ENCODE measurements at places on chromosomes 4 and X.

- no peak for DNase-seq
Measured at GRCh38 chr4:8763966-8764901, 107.4 kb downstream of the HMX1 start.

DNA sequence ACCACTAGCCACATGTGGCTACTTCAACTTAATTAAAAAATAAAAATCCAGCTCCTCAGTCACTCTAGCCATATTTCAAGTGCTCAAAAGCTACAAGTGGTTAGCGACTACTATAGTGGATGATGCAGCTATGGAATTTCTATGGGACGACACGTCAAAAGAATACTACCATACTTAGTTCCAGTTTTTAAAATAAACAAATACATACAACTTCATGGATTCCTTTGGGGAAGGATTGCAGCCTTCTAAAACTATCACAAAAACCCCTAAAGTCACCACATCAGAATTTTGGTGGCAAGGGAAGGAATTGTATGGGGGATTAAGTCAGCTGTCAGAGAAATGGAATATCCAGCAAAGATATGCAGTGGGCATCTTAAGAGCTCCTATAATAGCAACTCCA is 6.5 kb downstream of the ZNF280C start:
- DNase-seq = no peak

- no peak for DNase-seq
Measured at GRCh38 chrX:119218198-119218597, 17.9 kb upstream of the PGRMC1 start.

DNA sequence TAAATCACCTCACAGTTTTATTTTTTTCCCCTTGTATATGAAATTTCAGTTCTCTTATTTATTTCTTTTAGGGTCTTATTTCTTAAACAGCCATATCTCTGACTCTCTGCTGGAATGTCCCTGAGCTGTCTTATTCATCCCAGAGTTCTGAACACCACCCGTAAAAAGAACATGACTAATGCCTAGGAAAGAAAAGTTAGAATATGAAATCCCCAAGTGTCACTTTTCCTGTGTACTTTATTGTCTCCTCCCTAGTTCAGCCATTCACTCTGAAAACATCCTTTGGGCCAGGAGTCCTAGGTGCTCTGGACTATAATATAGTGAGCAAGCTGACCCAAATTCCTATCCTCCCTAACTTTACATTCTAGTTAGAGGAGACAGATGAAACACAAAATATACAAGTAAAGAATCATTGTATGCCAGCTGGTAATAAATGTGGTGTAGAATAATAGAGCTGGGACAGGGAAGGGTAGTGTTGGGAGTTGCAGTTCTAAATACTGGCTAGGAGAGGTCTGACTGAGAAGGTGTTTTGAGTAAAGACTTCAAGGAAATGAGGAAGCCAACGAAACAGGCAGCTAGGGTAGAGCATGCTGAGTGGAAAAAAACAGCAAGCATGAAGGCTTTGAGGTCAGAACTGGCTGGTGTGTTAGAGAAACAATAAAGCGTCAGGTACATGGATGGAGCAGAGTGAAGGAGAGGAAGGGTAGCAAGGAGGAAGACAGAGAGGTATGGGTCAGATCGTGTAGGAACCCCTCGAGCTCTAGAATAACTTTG is 40.6 kb upstream of the FTHL17 start:
- DNase-seq = no peak

DNA sequence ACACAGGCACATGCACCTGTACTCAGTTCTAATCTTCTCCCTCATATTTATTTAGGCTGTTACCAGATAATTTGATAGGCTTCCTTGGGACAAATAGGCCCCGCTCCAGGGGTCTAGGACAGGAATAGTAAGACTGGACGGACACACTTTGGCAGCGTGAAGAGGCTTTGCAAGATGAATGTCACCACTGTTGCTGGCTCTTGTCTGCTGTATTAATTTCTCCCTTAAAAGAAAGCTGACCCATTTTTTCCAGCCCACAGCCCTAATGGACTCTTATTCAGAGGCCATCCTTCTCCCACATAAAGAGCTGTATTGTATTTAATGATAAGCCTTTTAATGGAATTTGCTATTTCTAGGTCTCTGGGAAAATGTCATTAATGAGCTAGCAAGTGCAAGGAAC is 18.0 kb downstream of the FAM184B start:
- DNase-seq = no peak

DNA sequence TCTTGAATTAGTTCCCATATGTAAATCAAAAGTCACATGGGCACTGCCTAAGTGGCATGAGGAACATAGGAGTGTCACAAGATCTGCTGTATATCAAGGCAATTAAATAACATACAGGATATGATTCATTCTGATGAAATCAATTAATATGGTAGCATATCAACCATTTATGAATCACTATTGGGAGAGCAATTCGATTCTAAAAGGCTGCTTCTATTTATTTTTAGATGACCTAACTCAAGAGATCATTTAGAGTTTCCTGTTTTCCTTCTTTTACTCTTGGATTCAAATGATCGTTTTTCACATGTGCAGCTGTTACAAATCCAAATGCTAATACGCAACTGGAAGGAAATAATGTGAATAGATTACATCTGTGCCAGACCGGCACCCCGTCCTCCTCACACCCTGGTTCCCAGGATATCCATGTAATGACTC is 81.9 kb downstream of the HCCS start:
- DNase-seq = no peak

- DNase-seq = no peak
Measured at GRCh38 chrX:30864383-30864785, 24.7 kb downstream of the TAB3 start.

GRCh38 chr4:110886270-110886669 is 263.4 kb upstream of the PITX2 start:
- DNase-seq = no peak

GRCh38 chr4:82774711-82775171 is 23.9 kb downstream of the SCD5 start:
- DNase-seq = no peak

DNA sequence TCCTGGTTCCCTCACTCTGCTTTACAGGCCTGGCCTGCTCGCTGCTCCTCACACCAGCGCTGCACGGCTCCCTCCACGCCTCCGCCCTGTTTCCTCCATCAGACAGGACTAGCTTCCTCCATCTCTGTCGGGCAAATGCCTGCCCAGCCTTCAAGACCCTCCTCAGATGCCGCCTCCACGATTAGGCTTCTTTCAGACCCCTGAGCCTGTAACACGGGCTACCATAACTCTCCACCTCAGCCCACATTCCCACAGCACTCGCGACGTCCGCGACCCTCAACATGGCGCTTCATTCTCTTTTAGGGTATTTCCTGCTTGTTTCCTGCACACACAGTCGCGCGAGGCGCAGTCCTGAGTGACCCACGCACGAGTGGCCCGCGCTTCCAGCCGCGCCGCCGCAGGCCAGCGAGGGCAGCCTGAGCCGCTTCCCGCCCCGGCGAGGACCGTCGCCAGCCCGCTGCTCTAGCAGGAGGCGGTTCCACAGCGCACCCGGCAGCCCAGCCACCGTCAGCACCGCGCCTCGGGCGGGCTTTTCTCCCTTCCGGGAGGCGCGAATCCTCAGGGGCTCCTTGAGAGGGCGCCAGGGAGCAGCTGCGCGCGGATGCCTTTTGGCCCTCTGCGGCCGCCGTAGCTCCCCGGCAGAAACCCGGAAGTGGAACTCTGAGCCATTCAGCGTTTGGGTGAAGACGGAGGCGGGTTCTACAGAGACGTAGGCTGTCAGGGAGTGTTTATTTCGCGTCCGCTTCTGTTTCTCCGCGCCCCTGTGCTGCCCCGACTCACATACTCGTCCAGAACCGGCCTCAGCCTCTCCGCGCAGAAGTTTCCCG is at the start of gene FRG1:
Gene FRG1 (plus strand): TSS at position 695 of the 827 bp plus-strand sequence. CDS start 138 bp downstream, outside the sequence.
- no peak for DNase-seq

DNA sequence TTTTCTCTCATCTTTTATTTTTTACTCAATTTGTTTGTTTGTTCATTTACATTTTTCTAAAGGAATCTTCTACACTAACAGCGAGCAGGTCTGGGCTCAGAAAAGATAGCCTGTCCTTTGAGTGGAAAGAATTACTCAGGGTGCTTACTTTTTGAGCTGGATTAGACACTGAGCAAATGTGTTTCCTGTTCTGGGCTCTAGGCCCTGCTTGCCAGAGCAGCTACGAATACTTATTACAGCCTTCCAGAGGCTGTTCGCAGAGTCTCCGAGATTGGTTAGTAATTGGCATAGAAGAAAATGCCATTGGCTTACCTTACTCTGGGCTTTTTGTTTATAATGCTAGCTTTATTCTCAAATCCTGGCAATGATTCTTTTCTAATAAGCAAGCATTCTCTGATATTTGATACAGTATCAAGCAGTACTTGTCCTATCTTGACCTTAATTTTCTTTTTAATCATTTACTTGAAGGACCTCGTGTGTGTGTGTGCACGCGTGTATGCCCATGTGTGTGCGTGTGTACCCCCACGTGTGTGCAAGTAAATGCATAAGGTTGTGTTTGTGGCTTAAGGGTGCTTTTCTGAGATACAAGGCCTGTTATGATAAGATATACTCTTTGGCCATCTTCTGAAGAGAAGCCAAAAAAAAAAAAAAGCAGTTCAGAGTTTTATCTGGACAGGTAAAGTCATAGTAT is 76.2 kb upstream of the GRXCR1 start:
- no peak for DNase-seq

DNA sequence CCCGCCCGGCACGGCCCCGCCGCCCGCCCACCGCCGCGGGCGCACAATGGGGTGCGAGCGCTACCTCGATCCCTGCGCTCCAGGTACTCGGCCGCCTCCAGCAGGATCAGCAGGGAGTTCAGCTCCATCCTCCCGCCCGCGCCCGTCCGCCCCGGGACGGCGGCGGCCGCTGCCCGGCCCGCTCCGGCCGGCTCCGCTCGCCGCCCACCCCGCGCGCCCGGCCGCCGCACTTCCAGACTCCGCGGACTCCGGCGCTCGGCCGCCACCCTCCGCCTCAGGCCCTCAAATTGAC is at the start of gene MXD4:
Gene MXD4 (minus strand): TSS at position 257 of the 292 bp plus-strand sequence. CDS start 129 bp downstream, at position 128.
- no peak for DNase-seq

DNA sequence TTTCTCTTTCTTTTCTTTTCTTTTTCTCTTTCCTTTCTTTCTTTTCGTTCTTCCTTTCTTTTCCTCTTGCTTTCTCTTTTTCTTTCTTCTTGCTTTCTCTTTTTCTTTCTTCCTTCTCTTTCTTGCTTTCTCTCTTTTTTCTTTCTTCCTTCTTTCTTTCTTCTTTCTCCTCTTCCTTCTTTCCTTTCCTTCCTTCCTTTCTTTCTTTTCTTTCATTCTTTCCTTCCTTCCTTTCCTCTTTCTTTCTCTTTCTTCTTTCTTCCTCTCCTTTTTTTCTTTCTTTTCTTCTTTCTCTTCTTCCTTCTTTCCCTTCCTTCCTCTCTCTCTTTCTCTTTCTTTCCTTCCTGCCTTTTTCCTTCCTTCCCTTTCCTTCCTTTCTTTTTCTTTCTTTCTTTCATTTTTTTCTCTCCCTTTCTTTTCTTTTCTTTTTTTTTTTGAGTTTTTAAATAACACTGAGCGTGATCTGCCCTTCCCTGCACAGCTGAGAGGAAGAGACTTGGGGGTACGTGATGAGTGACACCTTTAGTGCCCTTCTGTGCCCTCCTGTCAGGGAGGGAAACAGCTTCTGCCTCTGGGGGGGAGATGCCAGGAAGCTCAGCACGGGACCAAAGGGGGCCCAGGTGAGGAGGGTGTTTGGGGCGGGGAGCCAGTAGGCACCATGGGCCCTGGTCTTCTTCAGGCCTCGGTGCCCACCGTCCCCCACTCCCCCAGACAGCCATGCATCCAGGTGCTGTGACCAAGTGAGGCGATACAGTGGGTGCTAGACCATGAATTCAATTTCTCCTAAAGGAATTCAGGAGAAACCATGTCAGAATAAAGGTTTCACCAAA is 36.6 kb upstream of the CDKN2AIP start:
- DNase-seq = no peak

- peak; percentile 2 for DNase-seq
Measured at GRCh38 chrX:12814420-12814819, 23.2 kb downstream of the PRPS2 start.

GRCh38 chrX:9955506-9955905 is 11.7 kb upstream of the CLDN34 start:
- DNase-seq = no peak

GRCh38 chr4:103201253-103201652 is 3.1 kb upstream of the CENPE start:
- DNase-seq = no peak

- no peak for DNase-seq
Measured at GRCh38 chr4:63123441-63123840, 1285.8 kb downstream of the TECRL start.
